Body of pancreas (tissue), 4 donors: ENCODE measurements at places on chromosomes 4 and X. TPM values are rescaled to one million over a fixed set of nuclear protein-coding genes. Genes with fewer than 3 reads are reported as not detected.
A peak's percentile ranks its signal among the peaks of the same experiment; 100 is the strongest.

DNA sequence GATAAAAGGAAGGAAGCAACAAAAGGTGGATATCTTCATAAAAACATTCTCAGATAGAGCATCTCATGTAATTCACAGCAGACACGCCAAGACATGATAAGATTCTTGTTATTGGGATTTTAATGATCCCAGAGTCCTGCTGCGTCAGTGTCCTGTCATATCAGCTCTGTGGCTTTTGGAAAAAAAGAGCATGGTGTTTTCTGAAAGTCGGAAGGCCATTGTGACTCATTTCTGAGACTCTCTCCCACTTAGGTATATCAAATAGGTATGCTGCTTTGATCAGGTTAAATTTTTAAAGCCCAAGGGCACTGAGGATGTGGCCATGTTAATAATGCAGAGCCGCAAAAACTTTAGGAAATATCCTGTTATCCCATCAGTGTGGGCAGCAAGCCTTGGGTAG lies 481.0 kb downstream of the KCNIP4 start:
- no peak overlapping the region for H3K4me3 ChIP-seq
- no peak for DNase-seq
- H3K27me3 ChIP-seq = no peaks in the 10 kb centered on the region
- H3K4me1 ChIP-seq = no peaks in the 10 kb centered on the region

- no peaks in the 10 kb centered on the region for H3K27me3 ChIP-seq
- H3K36me3 ChIP-seq = no peaks in the 10 kb centered on the region
- no peak for DNase-seq
- no peak overlapping the region for H3K27ac ChIP-seq
- no peaks in the 10 kb centered on the region for H3K4me1 ChIP-seq
Observed at GRCh38 chrX:53795576-53795975, 109.1 kb upstream of the HUWE1 start.

Gene ODAPH
- not detected for total RNA-seq

Gene GPR50
- total RNA-seq = not detected

- H3K4me1 ChIP-seq = no peaks in the 10 kb centered on the region
- no peak for DNase-seq
- H3K4me3 ChIP-seq = no peak overlapping the region
- H3K27ac ChIP-seq = no peak overlapping the region
Observed at GRCh38 chr4:62618042-62618441, 1417.9 kb downstream of the ADGRL3 start.

Gene MAGEC1
- not detected for total RNA-seq

- H3K27me3 ChIP-seq = no peaks in the 10 kb centered on the region
- H3K4me1 ChIP-seq = peaks cover 7% of the 10 kb centered on the region
- no peak overlapping the region for H3K27ac ChIP-seq
- no peaks in the 10 kb centered on the region for H3K36me3 ChIP-seq
Observed at GRCh38 chrX:69290292-69290691, 125.0 kb upstream of the PJA1 start.

- no peaks in the 10 kb centered on the region for H3K36me3 ChIP-seq
- no peak overlapping the region for H3K4me3 ChIP-seq
Observed at GRCh38 chrX:149205937-149206336, 299.2 kb downstream of the IDS start.

DNA sequence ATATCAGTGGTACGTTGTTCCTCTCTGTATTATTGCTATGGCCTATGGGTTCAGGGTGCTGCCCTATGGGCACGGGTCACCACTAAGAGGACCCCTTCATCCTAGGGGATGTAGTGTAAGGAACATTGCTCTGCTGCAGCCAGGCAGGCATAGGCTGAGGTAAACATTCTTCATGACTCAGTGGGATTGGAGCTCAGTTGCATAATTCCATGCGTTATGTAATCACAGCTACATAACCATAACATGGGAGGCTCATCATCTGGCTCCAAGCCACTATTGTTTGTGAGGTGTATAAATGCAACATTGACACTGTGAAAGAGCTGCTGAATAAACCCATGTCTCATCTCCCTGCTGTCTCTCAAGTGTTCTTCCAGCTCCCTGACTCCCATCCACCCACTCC lies 375.2 kb downstream of the MAGEE1 start:
- no peaks in the 10 kb centered on the region for H3K36me3 ChIP-seq
- H3K27me3 ChIP-seq = no peaks in the 10 kb centered on the region
- DNase-seq = no peak
- H3K4me1 ChIP-seq = no peaks in the 10 kb centered on the region

- no peak for DNase-seq
- peak overlapping the region; percentile 7 for H3K4me3 ChIP-seq
- H3K4me1 ChIP-seq = peaks cover 9% of the 10 kb centered on the region
- no peaks in the 10 kb centered on the region for H3K27me3 ChIP-seq
- no peaks in the 10 kb centered on the region for H3K36me3 ChIP-seq
Observed at GRCh38 chrX:153334654-153335295, 822 bp downstream of the ZNF275 start.

DNA sequence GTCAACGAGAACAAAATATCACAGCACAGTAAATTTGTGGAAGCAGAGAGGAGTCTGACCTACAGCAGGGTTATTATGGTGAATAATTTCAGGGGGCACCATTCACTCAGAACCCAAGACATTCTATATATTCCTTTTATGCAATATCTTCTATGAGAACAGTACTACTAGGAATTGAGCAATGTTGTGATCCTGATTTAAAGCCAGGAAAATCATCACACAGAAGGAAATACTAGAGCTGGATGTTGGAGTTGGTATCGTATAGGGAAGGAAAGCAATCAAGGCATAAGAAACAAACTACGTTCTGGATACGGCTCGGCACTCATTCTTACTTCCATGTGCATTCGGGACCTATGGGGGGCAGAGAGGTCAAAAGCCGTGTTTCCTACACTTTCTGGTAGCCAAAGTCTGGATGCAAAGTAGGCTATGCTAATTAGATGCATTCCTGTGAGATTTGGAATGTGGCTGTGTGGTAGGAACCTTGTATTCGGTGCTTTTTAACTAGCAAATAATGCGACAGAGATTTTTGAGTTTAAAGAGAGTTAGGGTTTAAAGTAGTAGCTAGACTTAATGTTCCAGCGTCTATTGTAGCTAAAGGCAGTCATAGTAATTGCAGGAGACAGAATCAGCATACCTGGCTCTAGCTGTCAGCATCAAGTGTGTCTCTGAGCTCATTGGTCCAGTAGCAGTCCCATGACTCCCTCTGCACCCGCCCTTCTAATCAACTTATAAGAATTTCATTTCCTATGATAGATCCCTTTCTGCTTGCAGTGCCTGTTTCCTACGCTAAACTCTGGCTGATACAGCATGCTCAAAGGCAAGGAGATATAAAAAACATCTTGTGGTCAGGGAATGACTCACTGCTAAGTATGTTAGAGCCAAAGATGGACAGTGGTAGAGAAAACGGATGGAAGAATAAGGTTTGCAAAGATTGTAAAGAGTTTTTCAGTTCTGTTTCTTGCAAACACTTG lies 43.3 kb upstream of the PDGFC start:
- H3K27me3 ChIP-seq = no peaks in the 10 kb centered on the region
- DNase-seq = no peak
- peaks cover 6% of the 10 kb centered on the region for H3K4me1 ChIP-seq
